ENCODE measurements at places on chromosomes 3 and 15. TPM values are rescaled to one million over a fixed set of nuclear protein-coding genes. Genes with fewer than 3 reads are reported as not detected.

GRCh38 chr3:177569875-177570657, 372.8 kb upstream of the TBL1XR1 start:
- peak overlapping the region; percentile 93 for H3K27ac ChIP-seq
- no peaks in the 10 kb centered on the region for H3K27me3 ChIP-seq
- DNase-seq = peak; percentile 47
- peak overlapping the region; percentile 43 for H3K4me3 ChIP-seq
- peaks cover 5% of the 10 kb centered on the region for H3K36me3 ChIP-seq

DNA sequence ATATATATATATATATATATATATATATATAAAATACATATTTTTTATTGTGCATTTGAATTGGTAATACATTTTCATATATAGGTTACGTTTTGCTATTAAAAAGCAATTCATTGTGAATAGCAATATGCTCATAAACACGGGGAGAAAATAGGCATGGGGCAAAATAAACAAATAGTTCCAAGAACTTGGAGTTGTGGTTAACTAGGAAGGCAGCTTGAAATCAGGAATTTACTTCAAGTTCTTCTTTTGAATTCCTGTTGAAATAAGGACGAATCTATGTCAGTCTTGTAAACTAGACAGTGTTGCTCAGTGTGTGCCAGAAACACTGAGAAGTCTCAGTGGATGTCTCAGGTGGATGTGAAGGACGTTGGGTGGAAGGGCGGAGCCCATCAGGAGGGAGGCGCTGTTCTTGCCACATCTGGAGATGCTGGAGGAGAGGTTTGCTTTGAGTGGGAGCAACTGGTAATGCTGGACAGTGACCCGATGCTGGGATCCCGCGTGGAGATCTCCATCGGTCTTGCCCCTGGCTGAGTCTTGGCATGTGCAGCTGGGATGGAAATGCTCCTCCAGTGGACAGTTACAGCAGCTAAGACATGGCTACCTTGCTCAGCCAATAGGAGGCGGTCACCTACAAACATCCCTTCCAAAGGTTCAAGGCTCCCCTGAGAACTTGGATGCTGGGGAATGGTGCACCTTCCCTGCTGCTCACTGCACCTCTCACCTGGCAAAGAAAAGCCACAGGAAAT, 2.5 kb downstream of the IL16 start:
- H3K27ac ChIP-seq = no peak overlapping the region
- H3K4me3 ChIP-seq = no peak overlapping the region
- H3K36me3 ChIP-seq = no peaks in the 10 kb centered on the region
- DNase-seq = no peak

Gene GPR62
- not detected for total RNA-seq

DNA sequence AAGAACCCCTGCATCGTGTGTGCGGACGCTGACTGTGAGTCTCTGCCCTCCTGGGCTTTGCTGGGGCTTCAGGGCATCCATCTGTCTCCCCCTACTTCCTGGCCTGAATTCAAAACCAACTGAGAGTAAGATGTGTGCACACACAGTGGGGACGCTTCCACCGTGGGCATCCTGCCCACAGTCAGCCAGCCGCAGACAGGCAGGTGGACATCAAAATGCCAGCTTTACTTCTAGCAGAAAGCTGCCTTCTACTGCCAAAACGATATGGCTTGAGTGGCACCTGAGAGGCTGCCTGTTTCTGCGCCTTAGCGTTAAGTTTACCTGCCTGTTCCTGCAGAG, 18.5 kb downstream of the ALDH1A3 start:
- no peak for DNase-seq
- no peaks in the 10 kb centered on the region for H3K36me3 ChIP-seq
- no peak overlapping the region for H3K27ac ChIP-seq

DNA sequence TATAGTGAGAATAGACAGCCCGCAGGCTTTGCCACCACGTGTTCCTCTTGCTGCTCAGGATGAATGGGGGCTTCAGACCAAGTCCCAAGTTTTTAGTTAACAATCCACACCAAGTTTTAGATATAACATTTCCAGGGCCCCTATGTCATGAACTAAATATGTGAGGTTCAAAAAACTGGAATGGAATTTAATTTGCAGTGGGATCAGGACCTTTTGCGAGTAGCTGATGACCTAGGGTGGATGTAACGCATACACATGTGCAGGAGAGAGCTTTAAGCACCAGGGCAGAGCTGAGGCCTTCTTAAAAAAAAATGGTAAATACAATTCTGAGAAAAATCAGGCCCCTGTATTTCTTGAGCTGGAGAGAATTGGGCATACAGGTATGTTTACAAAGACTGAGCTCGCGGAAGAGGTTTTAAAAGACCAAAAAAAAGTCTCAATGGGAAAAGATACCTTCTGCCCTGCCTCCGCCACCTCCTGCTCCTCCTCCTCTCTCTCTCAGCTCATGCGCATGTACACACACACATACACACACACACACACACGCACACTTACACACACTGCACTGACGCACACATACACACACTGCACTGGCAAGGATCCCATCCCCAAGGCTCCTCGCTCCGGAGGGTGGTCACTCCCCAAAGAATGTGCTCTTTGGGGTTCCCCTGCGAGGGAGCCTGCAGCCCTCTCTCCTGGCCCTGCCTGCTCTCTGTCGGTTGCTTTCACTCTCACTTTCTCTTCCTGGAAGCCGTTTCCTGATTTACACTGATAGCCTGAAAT, 48.2 kb upstream of the IGF1R start:
- H3K27me3 ChIP-seq = peaks cover 45% of the 10 kb centered on the region
- peaks cover 14% of the 10 kb centered on the region for H3K4me1 ChIP-seq
- H3K36me3 ChIP-seq = no peaks in the 10 kb centered on the region

DNA sequence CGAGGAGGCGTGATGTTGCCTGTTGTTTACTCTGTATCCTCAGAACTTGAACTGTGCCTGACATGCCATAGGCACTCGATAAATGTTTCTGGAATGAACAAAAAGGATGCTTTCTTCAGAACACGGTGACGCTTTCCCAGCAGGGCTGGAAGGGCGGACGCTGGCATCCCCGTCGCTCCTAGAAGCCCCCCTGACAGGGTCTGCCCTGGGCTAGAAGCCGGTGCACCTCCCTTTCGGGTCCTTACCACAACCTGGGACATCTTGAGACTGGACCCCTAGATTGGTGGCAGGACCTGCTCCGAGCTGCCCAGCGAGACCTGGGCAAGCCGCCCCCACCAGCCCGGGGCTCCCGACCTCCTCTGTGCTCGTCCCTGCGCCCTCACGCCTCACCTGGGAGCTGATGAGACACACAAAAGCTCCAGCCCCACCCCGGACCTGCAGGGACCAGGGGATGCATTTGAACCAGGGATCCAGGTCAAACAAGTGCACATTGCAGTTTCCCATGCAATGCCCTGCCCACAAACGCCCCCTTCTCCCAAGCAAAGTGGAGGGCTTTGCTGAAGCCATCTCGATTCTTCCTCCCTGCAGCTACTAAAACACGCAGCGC, 131.2 kb upstream of the MEF2A start:
- H3K27me3 ChIP-seq = no peaks in the 10 kb centered on the region
- peak overlapping the region; percentile 78 for H3K27ac ChIP-seq
- H3K4me1 ChIP-seq = peaks cover 23% of the 10 kb centered on the region
- H3K36me3 ChIP-seq = no peaks in the 10 kb centered on the region

DNA sequence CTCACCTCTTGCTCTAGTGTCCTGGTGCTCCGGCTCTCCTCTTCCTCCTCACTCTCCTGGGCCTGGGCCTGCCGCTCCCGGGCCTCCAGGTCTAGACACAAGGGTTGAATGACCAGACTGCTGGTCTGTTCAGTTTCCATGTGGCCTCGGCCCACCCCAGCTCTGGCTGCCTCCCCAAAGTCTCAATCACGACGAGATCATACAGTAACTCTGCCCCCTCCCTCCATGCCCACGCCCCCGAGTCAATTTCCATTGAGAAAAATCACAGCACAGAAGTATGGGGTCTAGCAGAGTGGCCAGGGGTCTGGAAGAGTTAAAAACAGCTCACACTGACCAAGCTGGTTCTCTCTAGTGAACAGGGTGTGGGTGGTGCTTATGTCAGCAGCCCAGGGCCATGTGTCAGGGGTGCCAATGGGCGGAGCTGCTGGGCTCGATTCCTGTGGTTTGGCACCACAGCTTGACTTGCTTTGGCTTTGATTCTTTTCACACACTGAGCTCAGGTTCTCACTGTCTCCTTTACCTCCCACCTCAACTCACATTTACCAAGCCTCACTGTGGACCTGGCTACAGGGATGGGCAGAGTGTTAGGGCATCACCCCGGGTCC, 6.9 kb downstream of the C15orf62 start:
- H3K4me3 ChIP-seq = peak overlapping the region; percentile 57
- peaks cover 66% of the 10 kb centered on the region for H3K36me3 ChIP-seq
- H3K27ac ChIP-seq = peak overlapping the region; percentile 72
- H3K27me3 ChIP-seq = no peaks in the 10 kb centered on the region
- peaks cover 12% of the 10 kb centered on the region for H3K4me1 ChIP-seq
- DNase-seq = peak; percentile 96

- no peaks in the 10 kb centered on the region for H3K27me3 ChIP-seq
- H3K27ac ChIP-seq = no peak overlapping the region
- no peak overlapping the region for H3K4me3 ChIP-seq
- H3K36me3 ChIP-seq = peaks cover 6% of the 10 kb centered on the region
- no peaks in the 10 kb centered on the region for H3K4me1 ChIP-seq
These were observed 14.5 kb upstream of the RBSN start for GRCh38 chr3:15113471-15113870.

DNA sequence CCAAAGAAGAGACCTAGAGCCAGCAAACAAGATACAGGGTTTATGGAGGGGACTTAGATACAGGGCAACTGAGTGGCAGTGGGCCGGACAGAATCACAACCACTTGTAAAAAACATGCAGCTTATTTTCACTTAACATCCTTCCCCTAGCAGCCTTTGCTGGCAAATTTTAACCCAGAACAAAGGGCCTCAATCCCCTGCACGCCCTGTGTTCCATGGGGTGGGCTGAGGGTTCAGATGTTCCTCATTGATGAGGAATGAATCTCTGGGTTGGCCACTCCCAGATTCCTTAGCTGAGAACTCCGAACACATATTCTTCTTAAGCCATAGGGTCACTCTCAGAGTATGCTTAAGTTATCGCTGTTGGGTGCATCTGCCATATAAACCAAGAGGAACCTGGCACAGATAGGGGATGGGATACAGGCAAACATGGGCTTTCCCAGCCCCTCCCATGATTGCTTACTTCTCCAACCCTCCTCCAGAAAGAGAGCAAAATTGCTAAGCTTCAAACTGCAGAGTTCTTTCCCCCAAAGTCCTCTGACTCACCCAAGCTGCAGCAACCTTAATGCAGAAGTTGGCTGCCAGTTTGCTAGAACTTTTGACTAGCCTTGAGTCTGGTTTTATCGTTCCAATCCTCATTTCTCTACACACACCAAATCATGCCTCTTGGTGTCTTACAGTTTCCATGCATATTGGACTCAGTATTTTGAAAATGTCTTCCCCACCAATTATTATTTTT, 146.9 kb downstream of the CD47 start:
- no peak overlapping the region for H3K27ac ChIP-seq
- no peak for DNase-seq
- H3K4me3 ChIP-seq = no peak overlapping the region
- no peaks in the 10 kb centered on the region for H3K36me3 ChIP-seq
- H3K27me3 ChIP-seq = no peaks in the 10 kb centered on the region
- H3K4me1 ChIP-seq = no peaks in the 10 kb centered on the region

DNA sequence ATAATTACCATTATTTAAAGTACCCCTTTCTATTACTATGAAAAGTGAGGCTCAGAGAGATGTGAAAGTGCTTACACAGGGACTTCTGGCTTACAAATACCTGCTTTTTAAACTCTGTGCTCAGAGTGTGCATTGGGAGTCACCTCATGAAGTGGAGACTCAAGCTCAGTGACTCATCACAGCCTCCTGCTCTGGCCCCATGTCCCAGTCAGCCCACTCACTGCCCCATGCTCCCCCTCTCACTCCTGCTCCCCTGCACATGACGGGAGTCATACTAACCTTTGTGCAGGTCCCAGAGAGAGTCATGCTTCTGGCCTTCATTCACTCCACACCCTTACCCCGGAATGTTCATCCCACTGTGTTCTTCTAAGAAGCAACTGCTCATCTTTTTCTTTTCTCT, 20.2 kb downstream of the CCR1 start:
- no peak overlapping the region for H3K27ac ChIP-seq
- H3K27me3 ChIP-seq = no peaks in the 10 kb centered on the region
- no peak overlapping the region for H3K4me3 ChIP-seq
- DNase-seq = peak; percentile 54
- H3K4me1 ChIP-seq = peaks cover 23% of the 10 kb centered on the region

DNA sequence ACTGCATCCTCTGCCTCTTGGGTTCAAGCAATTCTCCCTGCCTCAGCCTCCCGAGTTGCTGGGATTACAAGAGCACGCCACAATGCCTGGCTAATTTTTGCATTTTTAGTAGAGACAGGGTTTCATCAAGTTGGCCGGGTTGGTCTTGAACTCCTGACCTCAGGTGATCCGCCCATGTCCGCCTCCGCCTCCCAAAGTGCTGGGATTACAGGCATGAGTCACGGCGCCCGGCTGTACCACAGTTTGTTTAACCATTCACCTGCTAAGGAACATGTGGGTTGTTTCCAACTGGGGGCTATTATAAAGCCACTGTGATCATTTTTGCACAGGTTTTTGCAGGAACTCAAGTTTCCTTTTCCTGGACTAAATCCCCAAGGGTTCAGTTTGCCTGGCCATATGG, 123.2 kb upstream of the RAP2B start:
- H3K36me3 ChIP-seq = no peaks in the 10 kb centered on the region
- H3K4me3 ChIP-seq = no peak overlapping the region
- no peak overlapping the region for H3K27ac ChIP-seq

DNA sequence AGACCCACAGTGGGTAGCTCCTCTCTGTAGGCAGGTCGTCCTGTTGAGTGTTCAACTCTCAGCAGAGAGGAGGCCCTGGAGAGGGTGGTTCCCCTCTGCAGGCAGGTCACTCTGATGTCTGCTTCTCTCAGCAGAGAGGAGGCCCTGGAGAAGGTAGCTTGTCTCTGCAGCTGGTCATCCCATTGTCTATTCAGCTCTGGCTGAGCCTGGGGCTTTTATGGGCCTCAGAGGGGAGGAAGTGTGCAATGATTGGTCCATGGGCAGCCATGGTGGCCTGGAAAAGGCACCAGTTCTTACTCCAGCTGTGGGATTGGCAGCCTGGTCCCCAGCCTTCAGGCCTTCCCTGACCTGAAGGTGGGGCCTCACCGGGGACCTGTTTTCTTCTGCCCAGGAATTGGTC, 52.9 kb downstream of the PPCDC start:
- H3K27ac ChIP-seq = no peak overlapping the region
- H3K36me3 ChIP-seq = peaks cover 7% of the 10 kb centered on the region
- peaks cover 13% of the 10 kb centered on the region for H3K27me3 ChIP-seq
